NAMALWA (cell line): ENCODE measurements at places on chromosomes 2 and 18.

- no peak for DNase-seq
Measured at GRCh38 chr18:69980982-69981804, 33.5 kb upstream of the CD226 start.

GRCh38 chr18:40852406-40852805 is 1102.6 kb upstream of the PIK3C3 start:
- DNase-seq, result no peak

- no peak for DNase-seq
Measured at GRCh38 chr2:390959-391358, 103.1 kb upstream of the ALKAL2 start.

- no peak for DNase-seq
Measured at GRCh38 chr2:210604666-210605065, 48.3 kb downstream of the CPS1 start.

GRCh38 chr2:201100497-201100896 is 15.5 kb upstream of the CFLAR start:
- no peak for DNase-seq

DNA sequence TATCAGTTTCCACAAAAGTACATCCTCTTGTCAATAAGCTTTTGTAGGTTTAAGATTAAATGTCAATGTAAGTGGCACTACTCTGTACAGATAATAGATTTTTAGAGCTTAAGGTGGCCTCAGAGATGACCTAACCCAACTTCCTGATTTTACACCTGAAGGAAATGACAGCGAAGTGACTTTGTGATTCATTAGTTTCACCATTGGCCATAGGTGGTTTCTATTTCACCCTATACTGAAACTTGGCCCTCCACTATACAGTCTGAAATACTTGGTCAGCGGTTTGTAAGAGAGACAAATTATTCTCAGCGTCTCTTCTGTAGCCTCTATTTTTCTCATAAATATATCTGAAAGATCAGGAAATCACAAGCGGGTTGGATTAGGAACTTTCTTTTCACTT is 330.4 kb upstream of the FAM98A start:
- DNase-seq, result no peak
